Esophagus mucosa (tissue), 1 donor: ENCODE measurements at places on chromosomes 12 and 14. TPM values are rescaled to one million over a fixed set of nuclear protein-coding genes. Genes with fewer than 3 reads are reported as not detected.
A peak's percentile ranks its signal among the peaks of the same experiment; 100 is the strongest.

GRCh38 chr14:20970647-20970982 is 15.3 kb downstream of the RNASE2 start:
- no peak for ATAC-seq

ASB2 gene
- 1.00 TPM for total RNA-seq

- no peak for ATAC-seq
These were observed 80.8 kb downstream of the C14orf132 start for GRCh38 chr14:96119947-96120346.

DNAJC22 gene
- 0.16 TPM for total RNA-seq

DNA sequence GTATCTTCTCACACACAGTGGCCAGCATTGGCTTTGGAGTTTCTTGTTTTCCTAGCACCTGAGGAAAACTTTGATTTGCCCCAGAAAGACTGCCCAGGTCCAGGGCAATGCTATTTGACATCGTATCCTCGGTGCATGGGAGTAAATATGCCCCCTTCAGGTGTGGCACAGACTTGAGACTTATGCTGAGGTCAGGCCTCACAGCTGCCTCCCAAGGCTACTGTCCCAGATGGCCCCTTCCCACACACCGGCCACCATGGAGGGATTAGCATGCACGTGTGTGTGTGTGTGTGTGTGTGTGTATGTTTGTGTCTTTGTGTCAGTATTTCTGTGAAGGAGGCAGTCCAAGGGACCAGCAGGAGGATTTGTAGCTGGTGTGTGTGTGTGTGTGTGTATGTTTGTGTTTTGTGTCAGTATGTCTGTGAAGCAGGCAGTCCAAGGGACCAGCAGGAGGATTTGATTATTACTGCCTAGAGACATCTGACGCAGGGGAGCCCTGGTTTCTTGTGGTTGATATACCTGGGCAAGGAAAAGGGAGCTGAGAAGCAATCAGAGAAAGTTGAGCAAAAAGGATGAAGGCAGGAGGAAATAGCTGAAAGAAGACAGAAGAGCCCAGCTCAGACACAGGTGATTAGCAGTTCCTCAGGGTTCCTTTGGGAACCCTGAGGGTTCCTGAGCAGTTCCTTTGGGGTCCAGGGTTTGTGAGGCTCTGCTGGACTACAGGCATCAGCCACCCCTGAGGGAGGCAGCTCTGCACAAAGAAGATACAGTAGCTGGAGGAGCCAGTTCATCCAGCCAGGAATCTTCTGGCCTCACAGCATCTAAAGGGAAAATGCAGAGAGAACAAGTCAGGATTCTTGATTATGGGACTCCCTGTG is 42.2 kb downstream of the COX16 start:
- no peak for ATAC-seq

- peak; percentile 95 for ATAC-seq
These were observed 9.8 kb upstream of the RIMKLB start for GRCh38 chr12:8687846-8688601.

ATF1 gene
- total RNA-seq = 22.3 TPM

DBX2 gene
- not detected for total RNA-seq
